Stimulated activated memory B cell treated with anti-CD40 and anti-IgM and Interleukin-4, amounts not matched to agents 10 μg/mL and 1 μg/mL and 100 μg/mL, for 72 hours (primary cell): ENCODE measurements at places on chromosomes 6 and 20.

DNA sequence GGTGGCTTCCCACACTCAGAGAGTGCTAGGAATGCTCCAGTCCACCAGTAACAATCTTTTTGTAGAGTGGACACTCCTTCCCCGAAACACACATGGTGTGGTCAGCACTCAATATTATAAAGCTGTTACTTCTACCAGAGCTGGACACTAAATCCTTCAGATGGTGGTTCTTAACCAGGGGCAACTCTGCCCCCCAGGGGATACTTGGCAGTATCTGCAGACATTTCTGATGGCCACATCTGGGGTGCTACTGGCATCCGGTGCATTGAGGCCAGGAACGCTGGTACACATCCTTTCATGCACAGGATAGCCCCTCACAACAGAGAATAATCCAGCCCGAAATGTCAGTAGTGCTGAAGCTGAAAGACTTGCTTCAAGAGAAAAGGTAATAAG is 124.4 kb downstream of the NFATC2 start:
- ATAC-seq, result no peak

GRCh38 chr6:25181923-25182322 is 97.3 kb upstream of the CARMIL1 start:
- ATAC-seq, result no peak

- ATAC-seq, result no peak
These were observed 627.5 kb downstream of the PRKN start for GRCh38 chr6:162100096-162100495.

- peak; percentile 31 for ATAC-seq
These were observed 135.6 kb upstream of the PTPRK start for GRCh38 chr6:128655978-128656498.

- peak; percentile 1 for ATAC-seq
These were observed 565 bp downstream of the QKI start for GRCh38 chr6:163414946-163415619.

DNA sequence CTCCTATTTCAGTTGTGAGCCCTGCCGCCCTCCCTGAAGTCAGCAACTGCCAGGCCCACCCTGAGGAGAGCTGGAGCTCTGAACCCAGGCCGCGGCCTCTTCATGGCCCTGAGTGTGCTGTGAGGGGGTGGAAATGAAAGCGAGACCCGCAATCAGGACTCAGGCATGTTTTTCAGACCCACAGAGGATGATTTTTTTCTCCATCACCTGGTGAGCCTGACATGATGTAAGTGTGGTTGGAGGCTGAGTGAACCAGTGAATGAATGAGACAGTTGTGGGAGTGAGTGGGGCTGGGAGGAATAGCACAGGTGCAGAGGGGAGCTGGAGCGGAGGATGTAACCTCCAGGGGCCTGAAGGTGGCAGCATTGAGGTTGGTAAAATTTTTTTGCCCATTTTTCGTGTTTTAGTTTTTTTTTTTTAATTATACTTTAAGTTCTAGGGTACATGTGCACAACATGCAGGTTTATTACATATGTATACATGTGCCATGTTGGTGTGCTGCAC is 18.3 kb downstream of the RAET1L start:
- peak; percentile 39 for ATAC-seq

GRCh38 chr6:39602601-39603519 is 122.3 kb downstream of the KIF6 start:
- no peak for ATAC-seq

DNA sequence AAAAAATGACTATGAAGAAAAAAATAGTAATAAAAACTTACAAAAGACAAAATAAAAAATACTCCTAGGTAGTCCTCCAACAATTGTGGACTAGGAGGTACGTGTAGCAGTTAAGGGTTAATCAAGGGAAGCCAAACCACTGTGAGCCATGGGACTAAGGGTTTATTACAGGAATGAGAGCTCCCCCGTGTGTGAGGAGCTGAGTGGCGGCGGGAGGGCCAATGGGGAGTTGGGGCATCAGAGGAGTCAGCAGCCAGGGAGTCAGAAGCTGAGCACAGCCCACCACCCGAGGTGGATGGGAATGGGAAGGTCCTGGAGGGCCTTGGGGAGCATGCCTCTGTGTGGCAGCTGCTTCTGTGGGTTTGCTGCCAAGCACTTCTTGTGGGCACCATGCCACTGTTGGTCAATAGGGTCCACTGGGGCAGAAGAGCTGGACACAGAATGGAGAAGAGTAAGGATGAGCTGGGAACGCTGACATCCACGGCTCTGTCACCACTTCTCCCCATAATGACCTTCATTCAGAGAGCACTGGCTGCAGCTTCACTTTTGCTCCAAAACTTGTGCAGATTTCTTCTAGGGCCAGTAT is 373.3 kb downstream of the CDKAL1 start:
- ATAC-seq, result no peak

- ATAC-seq, result no peak
These were observed 72.3 kb downstream of the OR2B2 start for GRCh38 chr6:27839626-27840475.
